ENCODE measurements at places on chromosomes 12 and 14. TPM values are rescaled to one million over a fixed set of nuclear protein-coding genes. Genes with fewer than 3 reads are reported as not detected.

The TAS2R8 gene
- total RNA-seq, result not detected

The IFNG gene
- 502 TPM for total RNA-seq

The LRCOL1 gene
- total RNA-seq, result not detected

The HNF1A gene
- total RNA-seq, result not detected

The ZFHX2 gene
- total RNA-seq, result 1.3 TPM

The NPFF gene
- not detected for total RNA-seq

The KRT8 gene
- total RNA-seq, result not detected

The LALBA gene
- not detected for total RNA-seq

The INHBC gene
- not detected for total RNA-seq

The DHH gene
- not detected for total RNA-seq

The TIGAR gene
- 20.2 TPM for total RNA-seq

The AKAP5 gene
- total RNA-seq, result 4.5 TPM

The RERGL gene
- total RNA-seq, result not detected

The USP5 gene
- total RNA-seq, result 151 TPM

The MLEC gene
- 132 TPM for total RNA-seq

The SDSL gene
- not detected for total RNA-seq

The C1QL4 gene
- total RNA-seq, result not detected

The PTPRQ gene
- not detected for total RNA-seq

The LTBP2 gene
- 0.02 TPM for total RNA-seq

The HAL gene
- 0.48 TPM for total RNA-seq

The RHOF gene
- 116 TPM for total RNA-seq

The SLC25A47 gene
- total RNA-seq, result not detected

The OR4K13 gene
- total RNA-seq, result not detected

The IQSEC3 gene
- 1.4 TPM for total RNA-seq

The TMEM117 gene
- total RNA-seq, result 1.5 TPM

The KRT75 gene
- not detected for total RNA-seq

The ABCD2 gene
- 3.0 TPM for total RNA-seq

The FGF6 gene
- total RNA-seq, result not detected

The ISM2 gene
- total RNA-seq, result not detected

The VRTN gene
- not detected for total RNA-seq

The TEX52 gene
- not detected for total RNA-seq

The KLRG1 gene
- total RNA-seq, result 8.7 TPM

The B3GNT4 gene
- total RNA-seq, result 0.63 TPM

The PZP gene
- total RNA-seq, result not detected

The SLC4A8 gene
- total RNA-seq, result 2.8 TPM

The PLEKHH1 gene
- 1.6 TPM for total RNA-seq

The SMIM41 gene
- not detected for total RNA-seq

The FAIM2 gene
- total RNA-seq, result 0.23 TPM

The ETFBKMT gene
- 1.1 TPM for total RNA-seq

The GUCY2C gene
- total RNA-seq, result not detected

The DUSP6 gene
- total RNA-seq, result 26.8 TPM

The GZMB gene
- 6,616 TPM for total RNA-seq

The TTC8 gene
- total RNA-seq, result 7.1 TPM

The KLRD1 gene
- 79.1 TPM for total RNA-seq

The GPRC5D gene
- not detected for total RNA-seq

The USP44 gene
- total RNA-seq, result 11.5 TPM
